ENCODE measurements at places on chromosomes 12 and 14.

DNA sequence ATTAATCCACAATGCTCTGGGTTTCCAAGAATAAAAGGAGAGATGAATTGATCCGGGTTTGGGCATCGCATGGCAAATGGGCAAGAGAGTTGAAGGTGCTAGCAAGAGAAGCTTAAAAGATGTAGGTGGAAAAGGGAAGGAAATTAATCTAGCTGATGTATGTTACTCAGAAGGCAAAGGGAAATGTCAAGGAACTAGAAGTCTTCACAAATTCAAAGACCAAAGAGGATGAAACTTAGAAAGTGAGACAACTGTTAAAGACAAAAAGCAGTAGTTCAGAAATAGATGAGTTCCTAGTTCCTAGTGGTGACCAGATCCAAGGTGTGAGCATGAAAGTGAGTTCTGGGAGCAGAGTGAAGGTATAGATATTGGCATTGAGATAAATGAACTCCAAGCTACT lies 228.3 kb downstream of the SEC23A start:
- DNase-seq = no peak

DNA sequence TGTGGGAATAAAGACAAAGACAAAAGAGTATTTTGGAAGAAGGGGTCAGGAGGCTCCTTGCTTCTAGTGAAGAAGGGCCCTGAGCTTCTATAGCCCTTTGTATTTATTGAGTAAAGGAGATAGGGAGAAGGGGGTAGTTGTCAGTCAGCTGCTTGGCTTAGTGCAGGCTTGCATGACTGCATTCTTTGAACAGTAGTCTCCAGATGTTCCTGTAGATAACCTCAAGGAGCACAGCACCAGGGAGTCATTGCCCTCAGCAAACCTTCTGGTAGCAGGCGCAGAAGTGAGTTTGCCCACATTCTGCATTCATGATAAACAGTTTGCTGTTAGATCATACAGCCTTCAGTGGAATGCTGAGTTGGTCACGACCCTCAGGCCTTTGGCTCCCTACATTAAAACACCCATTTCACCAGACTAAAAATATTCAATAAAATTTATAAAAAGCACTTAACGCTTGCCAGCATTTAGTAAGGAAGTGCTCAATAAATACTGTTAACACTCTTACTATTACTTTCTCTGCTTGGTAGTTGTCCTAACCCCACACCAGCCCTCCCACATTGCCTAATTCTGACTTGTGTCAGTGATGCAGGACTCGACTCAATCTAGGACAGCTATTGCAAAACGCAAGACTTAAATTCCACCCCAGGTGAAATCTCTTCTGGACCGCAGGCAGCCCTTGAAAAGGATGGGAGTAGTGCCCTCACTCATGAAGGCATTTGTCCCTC lies 3.0 kb upstream of the DHRS4 start:
- DNase-seq = no peak

GRCh38 chr12:65779091-65779642 lies 45.1 kb upstream of the HMGA2 start:
- no peak for DNase-seq

DNA sequence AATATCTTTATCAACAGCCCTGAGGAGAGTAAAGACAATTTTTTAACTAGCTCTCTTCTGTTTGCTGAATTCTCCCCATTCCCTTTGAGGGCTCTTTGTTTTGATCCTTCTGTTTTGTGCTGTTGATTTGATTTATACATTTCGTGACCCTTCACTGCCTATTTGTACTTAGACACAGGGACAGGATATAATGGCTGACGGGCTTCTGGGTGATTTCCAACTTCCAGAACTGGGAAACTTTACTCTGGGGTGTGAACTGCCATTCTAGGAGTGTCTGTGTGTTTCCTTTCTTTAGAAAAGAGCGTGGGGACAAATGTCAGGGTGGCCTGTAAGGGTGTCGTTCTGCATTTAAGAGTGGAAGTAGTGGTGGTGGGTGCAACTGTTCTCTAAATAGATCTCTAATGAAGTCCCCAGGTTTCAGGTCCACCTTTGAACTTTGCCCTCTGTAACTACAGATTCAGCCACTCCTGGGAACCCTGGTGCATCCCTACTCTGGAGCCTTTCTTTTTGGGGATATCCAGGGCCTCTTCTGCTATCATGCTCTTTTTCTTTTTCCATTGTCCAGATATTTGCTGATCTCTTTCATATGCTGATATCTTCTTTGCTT lies 22.3 kb upstream of the SSPN start:
- DNase-seq = no peak

DNA sequence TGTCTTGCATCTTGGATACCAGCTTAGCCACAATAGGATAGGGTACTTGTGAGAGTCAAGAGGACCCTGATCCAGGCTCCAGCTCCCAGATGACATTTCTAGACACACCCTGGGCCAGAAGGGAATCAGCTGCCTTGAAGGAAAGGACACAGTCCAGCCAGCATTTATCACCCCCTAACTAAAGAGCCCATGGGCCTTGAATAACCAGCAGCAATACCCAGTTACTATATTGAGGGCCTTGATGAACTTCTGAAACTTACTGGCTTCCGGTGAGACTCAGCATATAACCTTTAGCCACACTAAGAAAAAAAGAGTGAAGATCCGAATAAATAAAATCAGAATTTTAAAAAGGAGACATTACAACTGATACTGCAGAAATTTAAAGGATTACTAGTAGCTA lies 1135.4 kb downstream of the LRFN5 start:
- DNase-seq = no peak

- no peak for DNase-seq
Observed at GRCh38 chr14:63301891-63302534, 16.7 kb downstream of the GPHB5 start.

DNA sequence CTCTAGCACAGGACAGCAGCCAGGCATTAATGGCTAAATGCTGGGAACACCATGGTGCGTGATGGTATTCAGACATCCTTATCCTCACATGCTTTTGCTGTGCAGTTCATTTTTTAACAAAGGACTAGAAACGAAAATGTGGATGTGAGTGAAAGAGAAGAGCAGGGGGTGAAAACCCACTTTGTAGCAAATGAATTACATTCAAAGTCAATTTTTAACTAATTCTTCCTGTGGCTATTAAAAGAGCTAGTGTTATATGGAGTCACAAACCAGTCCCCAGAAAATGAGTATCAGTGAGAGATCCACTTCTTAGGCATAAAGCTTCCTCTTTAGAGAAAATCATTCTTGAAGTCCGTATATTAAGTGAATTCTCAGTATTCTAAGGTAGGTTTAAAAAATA lies 592.0 kb upstream of the LMO3 start:
- no peak for DNase-seq

GRCh38 chr12:41310367-41310766 lies 122.2 kb downstream of the PDZRN4 start:
- DNase-seq = no peak

DNA sequence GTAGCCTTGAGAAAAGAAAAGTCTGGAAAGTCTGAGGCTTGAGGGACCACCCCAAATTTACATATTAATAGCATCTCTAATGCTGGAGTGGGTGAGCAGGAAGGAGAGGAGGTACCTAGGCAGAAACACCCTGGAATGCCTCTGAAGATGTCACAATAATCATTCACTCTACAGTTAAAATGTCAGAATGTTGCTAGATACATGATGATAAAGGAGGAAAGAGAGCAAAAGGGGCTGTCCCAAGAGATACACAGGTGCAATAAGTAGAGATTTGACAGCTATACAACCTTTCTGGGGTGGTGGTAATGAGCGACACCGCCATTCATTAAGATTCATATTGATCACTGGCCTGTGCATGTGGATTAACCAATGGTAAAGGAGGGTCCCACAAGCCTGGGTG lies 540.5 kb upstream of the FBXO33 start:
- DNase-seq = no peak

DNA sequence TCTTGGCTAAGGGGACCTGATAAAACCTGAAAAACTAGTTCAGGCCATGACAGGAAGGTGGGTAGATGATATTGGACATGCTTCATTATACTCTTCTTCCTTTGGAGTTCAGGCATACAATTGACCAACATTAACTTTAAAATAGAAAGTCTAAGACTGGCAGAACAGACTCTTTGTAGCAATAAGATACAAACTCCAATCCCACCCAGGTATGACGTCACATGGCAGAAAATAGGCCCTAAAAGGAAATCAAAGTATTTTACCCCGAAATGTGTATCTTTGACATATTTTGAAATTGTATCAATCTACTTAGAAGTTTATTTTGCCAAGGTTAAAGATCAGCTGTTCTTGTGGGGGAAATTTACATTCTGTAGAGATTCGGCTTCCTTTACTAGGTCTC lies 198.1 kb upstream of the LRIG3 start:
- no peak for DNase-seq
